DMS53 (cell line): ENCODE measurements at places on chromosomes 6 and 20.

DNA sequence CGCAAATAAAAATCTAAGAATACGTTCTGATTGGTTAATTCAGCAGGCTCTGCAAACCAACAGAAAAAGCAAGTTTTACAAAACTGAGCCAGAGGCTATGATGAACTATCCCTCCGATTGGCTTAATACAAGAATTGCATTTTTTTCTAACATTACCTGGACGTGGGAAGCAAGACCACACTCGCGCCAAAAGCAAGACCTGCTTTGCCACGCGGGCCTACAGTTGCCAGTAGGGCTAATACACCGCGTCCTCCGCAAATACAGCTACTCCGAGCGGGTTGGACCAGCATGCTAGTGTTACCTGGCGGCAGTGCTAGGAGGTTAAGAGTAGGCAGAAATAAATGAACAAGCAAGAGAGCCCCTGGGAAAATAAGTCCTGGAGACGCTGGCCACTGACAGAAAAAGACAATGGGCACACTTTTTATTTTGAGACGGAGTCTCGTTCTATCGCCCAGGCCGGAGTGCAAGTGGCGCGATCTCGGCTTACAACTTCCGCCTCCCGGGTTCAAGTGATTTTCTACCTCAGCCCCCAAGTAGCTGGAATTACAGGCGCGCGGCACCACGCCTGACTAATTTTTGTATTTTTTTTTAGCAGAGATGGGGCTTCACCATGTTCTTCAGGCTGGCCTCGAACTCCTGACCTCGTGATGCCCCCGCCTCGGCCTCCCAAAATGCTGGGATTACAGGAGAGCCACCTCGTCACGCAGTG, 131.9 kb upstream of the BTN3A2 start:
- DNase-seq, result peak; percentile 68

DNA sequence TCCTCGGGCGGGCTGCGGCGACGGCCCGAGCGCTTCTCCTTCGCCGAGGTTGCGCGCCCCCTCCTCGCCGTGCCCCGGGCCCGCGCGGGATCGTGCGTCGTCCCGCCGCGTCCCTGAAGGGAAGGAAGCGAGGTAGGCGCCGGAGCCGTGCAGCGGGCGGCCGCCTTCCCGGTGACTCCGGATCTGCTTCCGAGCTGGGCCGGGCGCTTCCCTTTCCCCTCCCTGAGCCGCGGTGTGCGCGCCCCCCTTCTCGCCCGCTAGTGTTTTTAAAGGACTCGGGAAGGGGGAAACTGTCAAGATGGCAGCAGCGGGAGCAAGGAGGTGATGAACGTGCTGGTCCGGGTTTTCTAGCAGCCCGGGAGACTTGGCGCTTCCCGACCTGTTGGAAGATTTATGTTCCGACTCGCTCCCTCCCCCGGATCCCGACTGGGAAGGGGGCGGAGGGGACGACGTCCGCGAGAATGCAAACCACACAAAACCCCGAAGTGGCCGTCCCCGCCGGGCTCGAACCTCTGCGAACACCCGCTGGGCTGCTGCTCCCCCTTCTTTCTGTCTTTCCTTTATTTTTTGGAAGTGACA, 744 bp upstream of the FOXO3 start:
- DNase-seq, result peak; percentile 81

DNA sequence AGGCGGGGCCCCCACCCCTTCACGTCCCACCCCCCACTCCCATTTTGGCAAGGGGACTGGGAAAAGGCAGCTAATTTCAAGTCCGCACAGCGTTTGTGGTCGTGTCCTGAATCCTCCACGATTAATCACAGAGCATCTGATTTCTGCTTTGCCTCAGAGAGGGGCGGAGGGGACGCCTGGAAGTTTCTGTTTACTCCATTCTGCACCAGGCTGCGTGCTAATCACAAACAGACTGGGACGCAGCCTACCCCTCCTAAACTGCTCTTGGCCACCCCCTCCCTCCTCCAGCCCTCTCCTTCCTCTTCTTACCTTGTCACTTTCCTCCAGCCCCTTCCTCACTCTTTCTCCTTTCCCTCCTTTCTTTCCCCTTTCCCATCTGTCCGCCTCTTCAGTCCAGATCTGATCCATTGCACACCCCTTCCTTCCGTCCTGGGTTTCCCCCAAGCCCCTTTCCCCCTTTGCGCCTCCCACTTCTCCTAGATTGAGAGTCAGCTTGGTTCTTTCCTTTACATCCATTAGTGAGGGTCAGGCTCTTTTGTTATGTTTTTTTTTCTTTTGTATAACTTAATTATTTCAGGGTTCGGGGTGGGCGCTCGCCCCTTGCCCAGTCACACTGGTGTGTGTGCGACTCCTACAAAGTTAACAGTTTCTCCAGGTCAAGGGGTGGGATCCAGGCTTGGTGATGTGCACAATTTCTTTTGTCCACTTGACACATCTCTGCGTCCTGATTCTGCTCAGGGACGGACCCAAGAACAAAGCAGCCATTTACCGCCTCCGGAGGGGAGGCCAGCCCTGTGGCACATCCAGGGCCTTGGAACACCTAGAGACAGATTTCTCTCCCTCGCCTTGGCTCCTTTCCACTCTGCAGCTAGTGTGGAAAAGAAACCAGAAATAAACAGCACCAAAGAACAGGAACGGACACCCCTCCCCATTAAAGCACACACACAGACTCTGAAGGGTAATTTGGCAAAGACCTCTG, 520 bp upstream of the RIPOR3 start:
- peak; percentile 16 for DNase-seq

- no peak for DNase-seq
Measured at GRCh38 chr20:24764794-24765202, 184.3 kb upstream of the CST7 start.

GRCh38 chr6:33610779-33611732, 10.1 kb upstream of the ITPR3 start:
- no peak for DNase-seq

- DNase-seq, result peak; percentile 65
Measured at GRCh38 chr6:17580518-17581048, 19.5 kb upstream of the FAM8A1 start.

DNA sequence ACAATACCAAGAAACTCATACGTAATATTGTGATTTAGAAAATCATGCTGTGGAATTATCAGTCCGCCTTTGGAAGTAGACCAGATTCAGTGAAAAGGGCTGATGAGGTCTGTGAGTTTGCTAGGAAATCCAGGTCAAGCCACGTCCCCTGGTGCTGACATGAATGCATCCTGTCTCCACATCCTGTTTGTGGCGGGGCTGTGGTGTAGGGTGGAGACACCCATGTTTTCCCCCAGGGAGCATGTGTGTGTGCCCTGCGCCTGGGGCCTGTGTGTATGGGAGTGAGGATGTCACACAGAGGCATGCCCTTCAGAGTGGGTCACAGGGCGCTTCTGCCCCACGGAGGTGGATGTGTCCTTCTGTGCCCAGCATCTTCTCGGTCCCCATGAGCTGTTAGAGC, 109.1 kb downstream of the SASH1 start:
- no peak for DNase-seq

- no peak for DNase-seq
Measured at GRCh38 chr6:133726188-133726587, 162.7 kb upstream of the TCF21 start.

DNA sequence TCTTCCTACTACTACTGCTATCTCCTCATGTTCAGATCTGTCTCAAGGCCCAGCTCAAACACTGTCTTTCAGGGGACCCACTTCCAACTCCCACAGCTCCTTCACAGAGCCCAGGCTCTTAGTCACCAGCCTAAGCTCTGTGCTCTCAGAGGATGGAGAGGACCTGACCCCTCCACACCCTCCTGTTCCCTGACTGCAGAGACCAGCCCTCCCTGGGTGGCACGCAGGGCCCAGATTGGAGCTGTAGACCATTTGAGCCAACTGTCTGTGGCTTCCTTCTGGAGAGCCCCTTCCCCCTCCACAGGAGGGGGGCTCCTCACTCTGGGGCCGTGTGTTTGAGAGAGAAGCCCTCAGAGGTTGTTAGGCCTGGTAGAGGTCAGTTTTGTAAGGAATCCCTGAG, 9.8 kb downstream of the SNPH start:
- no peak for DNase-seq

DNA sequence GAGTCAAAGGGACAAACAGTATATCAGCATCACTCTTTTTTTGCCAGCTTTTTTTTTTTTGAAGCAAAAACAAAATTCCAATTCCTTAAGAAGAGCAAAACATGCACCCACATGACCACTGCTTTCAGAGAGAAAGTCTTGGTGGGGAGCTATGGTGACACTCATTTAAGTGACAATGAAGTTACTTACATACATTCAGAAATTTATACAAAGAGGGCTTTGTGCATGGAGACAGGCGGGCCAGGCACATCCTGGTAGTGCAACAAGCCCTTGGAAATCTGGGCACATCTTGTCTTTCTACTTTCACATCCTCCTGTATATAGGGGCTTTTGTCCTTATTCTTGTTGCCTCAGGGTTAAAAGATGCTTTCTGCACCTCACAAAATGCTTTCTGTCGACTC, 55.9 kb downstream of the IL22RA2 start:
- no peak for DNase-seq

DNA sequence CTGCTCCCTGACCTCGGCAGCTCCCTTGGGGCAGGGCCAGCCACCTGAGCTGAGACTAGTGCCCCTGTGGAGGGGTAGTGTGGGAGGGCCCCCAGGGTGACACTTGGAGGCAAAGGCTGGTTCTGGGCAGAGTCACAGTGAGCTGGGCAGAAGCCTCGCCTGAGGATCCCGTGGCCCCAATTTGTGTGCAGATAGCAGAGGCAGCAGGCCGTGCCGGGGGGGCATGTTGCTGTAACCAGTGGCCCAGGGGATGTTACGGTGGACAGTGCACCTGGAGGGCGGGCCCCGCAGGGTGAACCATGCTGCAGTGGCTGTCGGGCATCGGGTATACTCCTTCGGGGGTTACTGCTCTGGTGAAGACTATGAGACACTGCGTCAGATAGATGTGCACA, 2.9 kb downstream of the KLHDC3 start:
- no peak for DNase-seq

GRCh38 chr6:133888929-133889556, at the start of gene TCF21:
TCF21 (plus strand) TSS chr6:133889113; CDS start chr6:133889398, 285 bp downstream.
- no peak for DNase-seq

- peak; percentile 14 for DNase-seq
Measured at GRCh38 chr6:109865968-109866367, 112.1 kb upstream of the GPR6 start.

GRCh38 chr6:10838794-10839333, 525 bp upstream of the MAK start:
- DNase-seq, result no peak

- DNase-seq, result no peak
Measured at GRCh38 chr20:49100972-49101371, 54.9 kb downstream of the CSE1L start.

- peak; percentile 16 for DNase-seq
Measured at GRCh38 chr20:53652090-53652858, 58.6 kb upstream of the ZNF217 start.

DNA sequence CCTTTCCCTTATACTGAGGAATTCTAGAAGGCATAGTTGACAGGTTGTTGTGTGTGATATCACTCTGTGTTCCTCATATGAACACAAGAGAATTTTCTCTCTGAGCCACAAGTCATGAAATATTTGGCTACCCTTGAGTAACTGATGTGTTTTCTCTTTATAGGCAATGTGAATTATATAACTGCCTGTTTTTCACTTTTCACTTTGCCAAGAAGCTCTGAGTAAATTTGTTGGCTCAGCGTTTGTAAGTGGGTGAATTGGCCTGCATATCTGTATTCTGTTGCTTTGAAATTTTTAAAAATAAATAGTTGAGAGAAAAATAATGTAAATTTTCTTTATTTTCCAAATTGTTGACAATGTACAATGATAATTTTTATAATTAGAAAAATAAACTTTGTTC, 5.2 kb upstream of the BTBD9 start:
- no peak for DNase-seq

DNA sequence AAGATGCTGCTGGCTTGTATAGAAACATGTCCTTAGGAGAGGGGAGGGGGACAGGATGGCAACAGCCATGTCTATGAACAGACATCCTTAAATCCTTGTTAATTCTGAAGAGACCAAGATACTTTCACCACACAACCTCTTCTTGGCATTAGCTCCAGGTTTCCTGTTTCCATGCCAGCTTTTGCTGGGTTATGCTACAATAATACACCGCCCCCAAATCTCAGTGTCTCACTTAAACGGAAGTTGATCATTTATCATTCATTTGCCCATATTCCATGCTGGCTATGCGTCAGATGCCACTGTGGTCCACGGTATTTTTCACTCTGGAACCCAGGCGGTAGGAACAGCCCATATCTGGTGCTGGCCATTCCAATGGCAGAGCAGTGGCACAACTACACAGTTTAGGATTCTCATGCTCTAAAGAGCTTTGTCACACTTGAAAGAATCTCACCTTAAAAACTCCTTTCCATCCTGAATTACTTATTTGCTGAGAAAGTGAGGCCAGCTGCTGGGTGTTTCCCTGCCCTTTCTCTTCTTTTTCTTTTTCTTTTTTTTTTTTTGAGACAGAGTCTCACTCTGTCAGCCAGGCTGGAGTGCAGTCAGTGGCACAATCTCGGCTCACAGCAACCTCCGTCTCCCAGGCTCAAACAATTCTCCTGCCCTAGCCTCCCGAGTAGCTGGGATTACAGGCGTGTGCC, 3.7 kb upstream of the RNASET2 start:
- no peak for DNase-seq

GRCh38 chr6:47391675-47392074, 82.0 kb upstream of the TNFRSF21 start:
- DNase-seq, result no peak

DNA sequence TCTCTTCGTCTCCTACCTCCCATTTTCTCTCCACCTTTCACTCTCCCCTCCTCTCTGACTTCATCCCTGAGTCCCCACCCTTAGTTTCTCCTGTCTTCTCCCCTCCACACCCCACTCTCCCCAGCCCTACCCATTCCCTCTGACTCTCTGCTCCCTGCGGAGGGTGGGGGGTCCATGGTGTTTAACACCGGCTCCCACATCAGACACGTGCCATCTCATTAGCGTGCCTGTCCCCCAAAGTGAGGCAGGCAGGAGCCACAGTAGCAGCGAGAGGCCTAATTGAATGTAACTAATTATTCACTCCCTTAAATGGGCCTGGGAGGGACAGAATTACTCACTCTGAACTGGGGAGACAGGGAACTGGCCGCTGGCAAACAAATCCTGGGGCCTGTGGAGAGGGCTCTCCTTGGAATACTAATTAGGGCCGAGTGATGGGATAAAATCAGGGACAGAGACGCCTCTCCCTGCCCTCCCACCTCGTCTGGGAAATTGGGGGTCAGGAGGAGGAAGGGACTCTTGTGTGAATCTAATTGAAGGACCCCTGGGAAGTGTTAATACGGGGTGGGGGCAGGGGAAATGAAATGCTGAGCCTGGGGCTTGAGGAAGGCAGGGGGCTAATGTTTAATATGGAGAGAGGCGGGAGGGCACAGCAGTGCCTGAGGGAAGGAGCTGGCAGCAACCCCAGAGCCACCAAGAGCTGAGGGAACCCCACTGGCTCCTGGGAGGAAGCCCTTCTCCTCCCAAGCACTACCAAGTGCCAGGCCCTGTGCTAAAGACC, 17.9 kb downstream of the CD40 start:
- DNase-seq, result no peak

GRCh38 chr6:169145496-169145895, 108.2 kb downstream of the THBS2 start:
- DNase-seq, result no peak
